Fibroblast of villous mesenchyme (primary cell): ENCODE measurements at places on chromosomes 2 and 18. TPM values are rescaled to one million over a fixed set of nuclear protein-coding genes. Genes with fewer than 3 reads are reported as not detected.

DNA sequence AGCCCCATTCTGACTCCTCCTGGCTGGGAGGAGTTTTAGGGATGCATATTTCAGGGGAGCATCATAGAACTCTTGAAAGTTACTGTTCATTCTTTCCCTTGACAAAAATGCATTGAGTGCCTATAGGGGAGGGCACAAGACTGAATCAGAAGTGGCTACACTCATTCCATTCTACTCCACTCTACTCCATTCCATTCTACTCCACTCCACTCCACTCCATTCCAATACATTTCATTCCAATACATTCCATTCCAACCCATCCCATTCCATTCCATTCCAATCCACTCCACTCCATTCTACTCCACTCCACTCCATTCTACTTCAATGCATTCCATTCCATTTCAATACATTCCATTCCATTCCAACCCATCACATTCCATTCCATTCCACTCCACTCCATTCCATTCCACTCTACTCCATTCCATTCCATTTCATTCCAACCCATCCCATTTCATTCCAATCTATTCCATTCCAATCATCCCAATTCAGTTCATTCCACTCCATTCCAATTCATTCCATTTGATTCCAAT is 110.8 kb downstream of the LOXHD1 start:
- no peak for DNase-seq

The TGFA gene
- total RNA-seq: not detected in 2 replicates

The GKN2 gene
- total RNA-seq: not detected in 2 replicates

The CFAP53 gene
- total RNA-seq: under 0.01 and 0.32 TPM in 2 replicates

The KLHL30 gene
- total RNA-seq: 0.43 and 2.3 TPM in 2 replicates

DNA sequence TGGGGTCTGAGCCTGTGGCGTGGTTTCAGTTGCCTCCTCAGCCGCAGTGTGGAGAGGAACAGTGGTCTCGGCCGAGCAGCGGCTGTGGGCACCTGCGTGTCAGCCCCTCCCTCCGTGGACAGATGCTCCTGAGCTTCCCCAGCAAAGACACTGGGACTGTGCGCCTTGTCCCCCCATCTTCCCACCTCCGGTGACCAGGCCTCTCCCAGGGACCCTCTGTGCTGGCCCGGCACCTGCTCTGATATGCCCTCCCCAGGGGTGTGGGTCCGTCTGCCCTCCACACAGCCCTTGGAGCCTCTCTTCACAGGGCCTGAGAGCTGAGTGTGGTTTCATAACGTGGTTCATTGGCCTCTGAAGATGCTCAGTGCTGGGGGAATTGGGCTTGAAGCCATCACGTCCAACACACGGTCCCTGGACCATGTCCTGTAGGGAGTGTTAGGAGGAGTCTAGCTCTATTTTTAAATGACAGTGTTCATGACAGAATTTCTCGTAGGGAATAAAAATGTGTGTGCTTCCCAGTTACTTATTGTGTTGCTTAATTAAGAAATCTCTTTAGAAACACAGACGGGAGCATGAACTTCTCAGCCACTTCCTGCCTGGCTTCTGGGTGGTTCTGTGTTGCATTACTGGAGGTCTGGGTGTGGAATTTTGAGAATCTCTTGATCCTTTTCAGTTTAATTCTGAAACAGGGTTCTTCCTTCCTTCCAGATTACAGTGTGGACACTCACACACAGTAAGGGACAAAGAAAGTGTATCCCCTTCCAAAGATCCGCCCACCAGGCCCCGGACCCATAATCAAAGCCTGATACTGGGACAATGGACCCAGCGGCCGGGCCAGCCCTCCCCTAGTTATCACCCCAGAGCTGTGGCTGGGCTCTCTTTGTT is 110.7 kb downstream of the NFATC1 start:
- DNase-seq: peak; percentile 64

The GALNT3 gene
- total RNA-seq: 1.3 and 4.3 TPM in 2 replicates

DNA sequence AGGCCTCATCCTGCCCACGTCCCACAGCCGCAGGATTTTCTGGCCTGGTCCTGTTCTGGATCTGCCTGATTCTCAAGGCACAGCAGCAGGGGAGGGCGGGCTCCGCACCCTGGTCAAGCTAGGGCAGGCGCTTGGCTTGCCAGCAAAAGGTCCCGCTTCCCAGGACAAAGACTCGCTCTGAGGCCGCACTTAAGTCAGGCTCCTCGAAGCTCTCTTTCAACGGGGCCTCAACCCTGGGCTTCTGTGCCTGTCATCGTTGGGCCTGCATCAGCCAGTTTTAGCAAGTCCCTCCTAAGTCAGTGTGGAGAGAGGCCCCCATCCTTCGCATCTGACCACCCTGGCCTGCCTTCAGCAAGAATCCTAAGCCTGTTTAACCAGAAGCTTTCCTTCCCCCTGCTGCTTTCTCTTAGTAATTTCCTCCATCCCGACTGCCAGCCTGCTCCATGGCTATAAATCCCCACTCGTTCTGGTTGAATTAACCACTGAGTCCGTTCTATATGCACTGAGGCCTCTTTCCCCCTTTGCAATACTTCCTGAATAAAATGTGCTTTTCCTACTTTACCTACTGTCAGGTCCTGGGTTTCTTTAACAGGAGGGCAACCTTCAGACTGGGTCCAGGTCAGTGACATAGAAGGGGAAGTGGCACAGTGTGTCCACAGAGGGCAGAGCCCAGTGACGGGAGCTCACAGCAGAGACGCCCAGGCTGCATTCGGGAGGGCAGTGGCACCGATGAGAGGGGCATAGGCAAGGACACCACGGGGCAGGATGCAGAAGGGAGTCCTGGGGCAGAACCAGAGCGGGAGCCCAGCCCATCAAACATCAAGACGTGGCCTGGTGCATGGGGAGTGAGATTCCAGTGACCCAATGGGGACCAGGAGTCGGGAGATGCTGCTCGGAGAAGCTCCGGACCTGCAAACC is 62.7 kb downstream of the SP110 start:
- DNase-seq: no peak

DNA sequence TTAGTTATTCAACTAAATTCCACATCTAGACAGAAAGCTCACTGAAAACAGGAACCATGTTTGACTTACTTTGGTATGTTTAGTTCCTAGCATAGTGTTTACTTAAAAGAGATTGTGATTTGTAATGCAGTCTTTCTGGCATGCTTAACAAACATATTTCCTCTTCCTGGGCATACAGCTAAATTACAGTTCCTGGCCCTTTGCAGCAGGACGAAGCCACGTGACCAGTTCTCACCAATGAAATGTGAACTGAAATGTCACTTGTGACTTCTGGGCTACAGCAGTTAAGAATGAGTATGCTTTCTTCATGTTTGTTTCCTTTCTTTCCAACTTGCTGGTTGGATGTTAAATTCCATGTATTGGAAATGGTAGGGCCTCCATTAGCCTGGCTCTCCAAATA is 330.5 kb downstream of the FIGN start:
- peak; percentile 13 for DNase-seq

The RAB17 gene
- total RNA-seq: 0.43 and 0.64 TPM in 2 replicates

GRCh38 chr2:101976891-101977290 is 14.9 kb upstream of the IL1R2 start:
- DNase-seq: no peak

GRCh38 chr2:182619276-182619675 is 96.8 kb upstream of the DNAJC10 start:
- no peak for DNase-seq

The STK17B gene
- total RNA-seq: 43.6 and 44.1 TPM in 2 replicates

DNA sequence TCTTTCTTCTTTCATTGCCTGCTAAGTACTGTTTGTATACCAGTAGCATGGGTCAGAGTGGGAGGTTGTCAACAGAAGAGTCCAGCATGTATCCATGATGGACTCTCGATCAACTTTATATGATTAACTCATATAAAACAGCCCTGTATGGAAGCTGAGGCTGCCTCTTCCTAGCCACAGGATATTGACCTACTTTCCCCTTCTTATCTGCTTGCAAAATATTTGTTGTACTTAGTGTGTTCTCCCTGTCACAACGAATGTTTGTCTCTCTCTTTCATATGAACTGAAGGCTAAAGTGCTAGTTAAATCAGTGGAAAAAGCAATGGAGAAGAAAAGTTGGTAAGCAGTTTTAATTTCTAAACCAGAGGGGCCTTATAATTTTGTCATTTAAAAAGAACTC is 17.8 kb downstream of the MYO1B start:
- DNase-seq: no peak

DNA sequence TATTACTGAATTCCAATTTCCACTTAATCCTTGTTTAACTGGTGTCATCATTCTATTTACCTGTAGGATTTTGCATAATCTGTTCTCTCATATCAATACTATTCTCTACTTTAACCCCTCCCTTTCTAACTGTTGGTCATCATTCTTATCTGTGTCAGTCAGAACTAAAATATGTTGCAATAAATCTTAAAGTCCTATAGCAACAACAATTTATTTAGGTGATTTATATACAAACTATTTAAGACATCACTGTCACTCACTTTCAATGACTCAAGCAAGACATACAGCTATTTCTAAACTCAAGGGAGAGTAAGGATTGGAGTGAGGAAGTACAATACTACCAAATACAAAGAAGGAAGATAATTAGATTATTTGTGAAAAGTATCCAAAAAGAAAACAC is 740.4 kb downstream of the DSC3 start:
- no peak for DNase-seq

The SNORC gene
- 0.86 and 0.97 TPM in 2 replicates for total RNA-seq

GRCh38 chr2:60552078-60552850 is 1.2 kb downstream of the BCL11A start:
- no peak for DNase-seq

DNA sequence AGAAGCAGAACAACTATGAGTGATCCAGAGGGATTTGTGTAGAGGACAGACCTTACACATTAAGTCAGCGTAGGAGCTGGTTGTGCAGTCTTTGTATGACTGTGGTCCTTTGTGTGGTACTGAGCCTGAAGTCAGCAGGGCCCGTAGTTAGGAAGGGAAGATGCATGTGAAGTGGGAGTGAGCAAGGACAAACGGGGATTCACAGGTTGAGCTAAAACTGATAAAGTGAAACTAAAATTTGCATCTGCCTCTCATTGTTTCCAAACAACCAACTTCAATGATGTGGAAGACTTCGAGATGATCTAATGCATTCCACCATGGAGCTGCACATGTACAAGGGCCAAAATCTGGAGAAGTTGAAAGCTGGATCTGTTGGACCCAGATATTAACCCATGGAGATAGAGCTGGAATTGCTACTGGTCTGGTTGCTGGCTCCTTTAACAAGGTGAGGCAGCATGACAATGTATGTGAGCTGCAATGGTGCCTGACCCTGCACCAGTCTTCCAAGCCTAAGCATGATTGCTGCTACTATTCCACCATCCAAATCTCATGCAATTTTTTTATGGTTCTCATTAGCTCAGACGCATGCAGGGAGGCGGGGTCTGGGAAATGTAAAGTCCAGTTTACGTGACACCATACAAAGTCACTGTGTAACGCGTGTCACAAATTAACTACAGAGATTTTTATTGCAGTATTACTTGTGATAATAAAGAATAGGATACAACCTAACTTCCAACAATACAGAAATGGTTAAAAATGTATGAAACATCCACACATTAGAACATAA is 12.1 kb upstream of the CYBRD1 start:
- DNase-seq: no peak

The ABCG8 gene
- total RNA-seq: not detected in 2 replicates

DNA sequence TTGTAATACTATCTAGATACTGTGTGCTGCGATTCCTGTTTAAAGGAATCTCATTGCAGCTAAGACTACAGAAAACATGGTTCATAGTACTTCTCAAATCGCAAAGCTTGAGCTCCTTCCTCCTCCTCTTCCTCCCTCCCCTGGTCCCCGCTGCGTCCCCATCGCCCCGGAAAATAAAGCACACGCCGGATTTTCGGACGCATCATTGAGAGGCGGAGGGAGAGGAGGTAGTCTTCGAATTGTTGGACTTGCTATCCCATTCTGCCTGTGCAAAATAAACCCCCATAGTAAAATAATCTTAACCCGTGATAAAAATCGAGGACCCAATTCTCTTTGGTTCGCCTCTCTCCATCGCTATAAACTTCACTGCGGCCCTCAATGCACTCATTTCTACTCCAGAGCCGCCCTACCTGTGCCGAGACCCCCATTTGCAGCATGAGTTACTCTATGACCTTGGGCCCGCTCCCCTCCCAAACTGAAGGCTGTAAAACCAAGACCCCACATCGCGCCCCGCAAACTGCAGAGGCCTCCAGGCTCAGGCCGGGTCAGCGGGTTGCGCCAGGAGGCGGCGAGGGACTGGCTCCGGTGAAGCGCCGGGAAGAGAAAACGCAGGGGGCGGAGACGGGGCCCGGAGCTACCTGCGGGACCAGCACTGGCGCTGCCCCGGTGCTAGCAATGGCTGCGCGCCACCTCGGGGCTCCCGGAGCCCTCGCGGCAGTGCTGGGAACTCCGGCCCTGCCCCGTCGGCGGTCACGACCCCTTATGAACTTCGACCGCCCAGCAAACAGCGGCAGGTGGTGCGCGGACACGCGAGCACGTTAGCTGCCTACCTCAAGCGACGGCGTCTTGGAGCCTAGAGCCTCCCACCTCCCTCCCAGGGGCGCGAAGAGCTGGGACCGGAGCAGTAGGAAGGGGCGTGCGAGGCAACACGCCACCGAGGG is 649 bp downstream of the ESCO1 start:
- DNase-seq: peak; percentile 10

The SFT2D3 gene
- 4.7 and 5.8 TPM in 2 replicates for total RNA-seq

The PROM2 gene
- under 0.01 and 0.32 TPM in 2 replicates for total RNA-seq

The FSIP2 gene
- under 0.01 and 0.86 TPM in 2 replicates for total RNA-seq

DNA sequence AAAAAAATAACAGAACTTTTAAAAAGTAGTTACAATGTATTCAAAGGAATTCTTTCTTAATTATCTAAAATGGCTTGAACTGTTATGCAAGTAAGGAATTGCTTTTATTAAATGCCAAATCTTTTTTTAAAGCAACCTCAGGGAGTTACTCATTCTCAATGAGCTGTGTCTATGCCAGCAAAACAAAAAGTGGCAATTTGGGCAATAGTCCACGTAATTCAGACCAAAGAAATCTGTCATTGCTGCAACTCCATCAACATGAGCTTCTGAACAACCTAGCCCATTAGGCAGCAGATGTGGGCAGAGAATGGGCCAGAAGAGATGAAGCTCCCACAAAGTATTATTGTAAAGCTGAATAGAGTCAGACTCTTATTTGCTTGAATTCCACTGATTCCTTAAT is 118.4 kb downstream of the ALK start:
- no peak for DNase-seq

The CMPK2 gene
- total RNA-seq: 1.7 and 1.9 TPM in 2 replicates

The ACOXL gene
- total RNA-seq: not detected in 2 replicates

DNA sequence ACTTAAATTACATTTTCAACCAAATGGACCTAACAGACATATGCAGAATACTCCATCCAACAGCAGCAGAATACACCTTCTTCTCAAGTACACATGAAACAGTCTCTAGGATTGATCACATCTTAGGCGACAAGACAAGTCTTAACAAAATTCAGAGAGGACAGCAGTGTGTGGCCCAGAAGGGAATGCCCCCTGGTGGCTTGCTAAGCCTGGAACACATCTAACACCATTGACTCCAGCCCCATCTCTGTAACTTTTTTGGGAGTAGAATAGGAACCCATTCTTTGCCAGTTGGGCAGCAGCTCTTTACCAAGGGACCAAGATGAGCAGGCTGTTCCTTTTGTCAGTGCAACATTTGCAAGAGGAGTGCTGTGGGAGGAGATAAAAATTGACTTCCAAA is 249.9 kb downstream of the PLCL1 start:
- peak; percentile 33 for DNase-seq
